Thoracic aorta (tissue), 2 donors: ENCODE measurements at places on chromosomes 5 and 9. TPM values are rescaled to one million over a fixed set of nuclear protein-coding genes. Genes with fewer than 3 reads are reported as not detected.

DNA sequence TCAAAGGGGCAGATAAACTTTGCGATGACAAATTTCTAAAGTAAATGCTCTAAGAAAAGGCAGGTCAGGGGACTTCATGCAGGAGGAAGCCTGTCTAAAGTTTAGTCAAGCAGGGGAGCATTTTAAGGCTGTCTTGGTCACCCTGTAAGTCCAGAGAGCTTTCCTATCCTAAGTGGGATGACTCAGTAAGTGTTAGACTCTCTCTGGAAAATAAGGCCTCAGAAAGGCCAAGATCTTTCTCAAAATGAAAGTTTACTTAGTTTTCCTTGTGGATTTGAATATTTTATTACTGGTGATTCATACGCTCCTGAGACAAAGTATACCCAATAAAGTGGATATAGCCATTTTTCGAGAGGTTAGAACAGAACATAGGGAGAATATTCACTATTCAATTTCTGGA lies 806.9 kb upstream of the CDH9 start:
- no peak for DNase-seq

The VLDLR gene
- total RNA-seq: 6.6 TPM

DNA sequence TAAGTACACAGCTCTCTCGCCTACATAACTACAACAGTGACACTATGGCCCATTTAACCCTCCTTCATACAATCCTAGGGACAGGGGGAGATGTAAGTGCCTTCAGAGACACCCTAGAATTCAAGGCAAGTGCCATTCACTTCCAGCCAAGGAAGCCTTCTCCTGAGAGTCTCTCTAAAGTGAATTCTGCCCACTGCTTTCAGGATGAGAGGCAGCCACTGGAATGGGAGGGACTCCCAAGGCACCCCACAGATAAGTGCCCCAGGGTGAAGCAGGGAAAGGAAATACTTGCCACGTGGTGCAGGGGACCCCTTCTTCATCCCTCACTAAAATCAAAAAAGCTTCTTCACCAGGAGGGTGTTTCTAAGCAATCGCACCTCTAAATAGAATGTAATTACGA lies 283.7 kb downstream of the ZNF608 start:
- no peak for DNase-seq

DNA sequence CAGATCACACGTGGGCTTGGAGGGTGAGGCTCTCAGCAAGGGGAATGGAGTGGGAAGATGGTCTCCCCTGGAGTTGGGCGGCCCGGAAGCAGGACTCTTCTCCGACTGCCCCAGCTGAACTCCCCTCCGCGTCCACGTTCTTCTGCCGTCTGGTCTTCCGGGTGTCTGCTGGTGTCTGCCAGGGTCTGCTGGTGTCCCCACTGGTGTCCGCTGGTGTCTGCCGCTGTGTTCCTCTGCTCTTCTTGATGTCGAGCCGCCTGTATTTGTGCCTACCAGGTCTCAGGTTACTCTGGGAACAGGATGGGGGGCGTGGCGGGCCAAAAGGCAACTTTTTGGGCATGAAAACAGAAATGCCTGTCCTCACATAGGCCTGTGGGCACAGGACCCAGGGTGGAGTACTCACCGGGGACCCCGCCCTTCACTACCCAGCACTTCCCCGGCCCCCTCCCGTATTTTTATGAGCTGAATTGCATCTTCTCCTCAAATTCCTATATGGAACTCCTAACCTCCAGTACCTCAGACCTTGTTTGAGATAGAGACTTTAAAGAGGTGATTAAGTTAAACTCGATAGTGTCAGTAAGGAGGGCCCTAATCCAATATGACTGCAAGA lies 675.4 kb downstream of the SEMA5A start:
- no peak for DNase-seq

DNA sequence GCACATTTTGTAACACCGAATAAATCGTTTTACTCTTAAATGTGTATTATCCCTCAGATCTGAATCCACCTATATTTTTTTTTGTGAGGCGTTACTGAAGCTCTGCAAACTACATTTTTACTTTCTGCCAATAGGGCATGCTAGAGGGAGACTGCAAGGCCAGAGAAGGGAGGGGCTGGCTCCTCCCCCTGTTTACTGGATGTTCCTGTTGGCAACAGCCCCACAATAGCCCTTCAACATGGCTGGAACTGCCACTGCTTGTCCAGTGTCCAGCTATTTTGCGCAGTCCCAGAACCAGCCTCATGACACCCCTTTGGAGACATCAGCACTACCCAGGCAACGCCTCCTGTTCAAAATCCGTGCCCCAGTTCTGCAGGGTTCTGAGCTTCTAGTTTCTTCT lies 85.4 kb upstream of the MIER3 start:
- no peak for DNase-seq

- DNase-seq: no peak
These were observed 1021.9 kb downstream of the CDH12 start for GRCh38 chr5:21831145-21831787.

The SLC6A19 gene
- not detected for total RNA-seq

DNA sequence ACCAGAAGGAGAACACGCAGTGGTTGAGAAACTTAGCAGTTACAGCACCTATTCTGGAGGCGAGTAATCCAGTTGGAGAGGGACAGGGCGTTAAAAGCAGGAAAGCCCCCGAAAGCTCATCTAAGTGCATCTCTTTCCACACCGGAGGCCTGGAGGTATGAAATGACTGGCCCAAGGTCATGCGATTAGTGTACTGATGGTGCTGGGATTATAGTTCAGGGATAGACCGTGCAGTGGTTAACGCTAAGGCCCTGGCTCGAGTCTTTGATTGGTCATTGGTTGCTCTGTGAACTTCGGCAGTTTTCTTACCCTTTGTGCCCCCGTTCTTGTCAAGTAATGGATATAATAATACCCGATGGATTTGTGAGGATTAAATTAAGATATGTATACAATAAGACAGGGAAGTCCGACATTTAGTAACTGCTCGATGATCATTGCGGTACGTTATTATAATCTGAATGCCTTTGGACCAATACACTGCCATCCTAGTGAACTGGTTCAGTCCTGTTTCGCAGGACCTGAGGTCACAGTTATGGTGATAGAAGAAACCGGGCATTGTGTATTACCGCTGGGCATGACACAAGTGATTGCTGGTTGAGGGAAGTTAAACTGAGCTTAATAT lies 960 bp downstream of the CANX start:
- no peak for DNase-seq

DNA sequence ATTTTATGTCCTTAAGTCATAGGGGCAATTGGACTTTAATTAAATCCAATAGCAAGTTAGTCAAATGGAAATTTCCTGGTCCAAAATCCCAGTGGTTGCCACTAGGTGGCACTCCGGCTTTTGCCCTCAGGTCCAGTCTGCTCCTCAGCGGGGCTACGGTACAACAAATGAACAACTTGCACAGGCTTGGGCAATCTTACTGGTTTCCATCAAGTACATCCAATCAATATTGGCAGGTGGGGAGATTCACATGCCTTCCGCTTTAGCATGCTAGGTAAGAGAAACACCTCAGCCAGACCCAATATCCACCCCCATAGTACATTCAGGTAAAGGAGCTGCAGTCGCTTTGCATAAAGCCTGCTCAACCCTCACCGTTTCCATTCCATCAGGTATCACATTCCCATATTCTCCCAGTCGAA lies 6.3 kb upstream of the MXD3 start:
- no peak for DNase-seq

The JAK2 gene
- total RNA-seq: 77.8 TPM

GRCh38 chr5:58542709-58543108 lies 40.2 kb upstream of the RAB3C start:
- DNase-seq: no peak
